ENCODE measurements at places on chromosomes 3 and 15.

DNA sequence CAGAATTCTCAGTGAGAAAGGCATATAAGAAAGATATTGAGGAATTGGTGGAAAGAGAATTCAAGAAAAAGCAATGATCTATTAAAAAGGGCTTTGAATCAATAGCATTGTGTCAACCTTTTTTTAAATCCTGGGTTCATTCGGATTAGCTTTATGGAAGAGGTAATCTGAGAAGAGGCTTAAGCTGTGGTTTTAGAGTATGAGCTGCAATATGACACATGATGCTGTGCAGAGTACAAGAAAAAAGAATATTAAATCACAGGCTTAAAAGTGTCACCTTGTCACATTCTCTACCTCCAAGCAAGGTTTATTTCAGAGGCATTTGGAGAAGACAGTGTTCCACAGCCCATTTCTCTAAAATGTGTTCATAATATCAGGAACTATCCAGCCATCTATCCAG is 128.9 kb downstream of the RTP4 start:
- DNase-seq = no peak

DNA sequence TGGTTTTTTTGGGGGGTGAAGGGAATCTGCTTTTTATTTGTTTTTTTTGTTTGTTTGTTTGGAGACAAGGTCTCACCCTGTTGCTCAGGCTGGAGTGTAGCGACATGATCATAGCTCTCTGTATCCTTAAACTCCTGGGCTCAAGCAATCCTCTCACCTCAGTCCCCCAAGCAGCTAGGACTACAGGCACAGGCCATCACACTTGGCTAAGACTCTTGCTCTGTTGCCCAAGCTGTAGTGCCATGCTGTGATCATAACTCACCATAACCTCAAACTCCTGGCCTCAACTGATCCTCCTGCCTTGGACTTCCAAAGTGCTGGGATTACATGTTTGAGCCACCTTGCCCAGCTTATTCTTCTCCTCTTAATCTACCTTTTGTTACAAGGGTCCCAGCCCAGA is 31.8 kb downstream of the GPR176 start:
- DNase-seq = no peak

GRCh38 chr3:9553021-9553947 is at the start of gene LHFPL4:
TSS of gene LHFPL4 (minus strand) at chr3:9553822. CDS start at chr3:9552679, 1,143 bp downstream.
- no peak for DNase-seq

DNA sequence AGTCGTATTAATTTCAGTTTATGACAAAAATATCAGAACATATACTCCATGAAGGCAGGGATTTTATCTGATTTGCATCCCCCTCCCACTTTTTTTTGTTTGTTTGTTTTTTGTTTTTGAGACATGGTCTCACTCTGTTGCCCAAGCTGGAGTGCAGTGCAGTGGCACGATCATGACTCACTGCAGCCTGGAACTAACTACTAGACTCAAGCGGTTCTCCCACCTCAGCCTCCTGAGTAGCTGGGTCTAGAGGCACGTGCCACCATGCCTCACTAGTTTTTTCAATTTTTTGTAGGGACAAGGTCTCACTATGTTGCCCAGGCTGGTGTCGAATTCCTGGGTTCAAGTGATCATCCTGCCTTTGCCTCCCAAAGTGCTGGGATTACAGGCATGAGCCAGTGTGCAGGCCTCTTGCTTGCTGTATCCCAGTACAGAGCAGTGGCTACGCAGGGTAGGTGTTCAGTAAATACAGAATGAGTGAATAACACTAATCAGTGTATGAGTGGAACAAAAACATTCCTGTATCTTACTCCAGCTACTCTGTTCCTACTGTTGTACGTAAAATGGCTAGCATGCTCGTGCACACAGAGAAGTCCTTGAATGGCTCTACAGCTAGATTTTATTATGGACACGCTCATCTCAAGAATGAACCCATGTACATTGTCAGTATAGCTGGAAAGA is 272.4 kb downstream of the FOXP1 start:
- no peak for DNase-seq

DNA sequence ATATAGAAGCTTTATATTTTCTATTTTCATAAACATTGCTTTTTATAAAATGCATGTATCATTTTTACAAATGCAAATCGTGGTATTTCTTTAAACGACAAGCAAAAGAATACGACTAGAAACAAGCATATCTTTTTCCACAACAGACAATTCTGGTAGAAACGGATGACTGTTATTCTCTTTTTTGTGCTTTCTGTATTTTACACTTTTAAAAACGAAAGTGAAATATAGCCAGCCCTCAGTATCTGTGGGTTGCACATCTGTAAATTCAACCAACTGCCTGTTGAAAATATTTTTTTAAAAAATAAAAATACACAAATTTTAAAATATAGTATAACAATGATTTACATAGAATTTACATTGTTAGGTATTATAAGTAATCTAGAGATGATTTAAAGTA is 61.3 kb downstream of the PRTG start:
- DNase-seq = no peak

DNA sequence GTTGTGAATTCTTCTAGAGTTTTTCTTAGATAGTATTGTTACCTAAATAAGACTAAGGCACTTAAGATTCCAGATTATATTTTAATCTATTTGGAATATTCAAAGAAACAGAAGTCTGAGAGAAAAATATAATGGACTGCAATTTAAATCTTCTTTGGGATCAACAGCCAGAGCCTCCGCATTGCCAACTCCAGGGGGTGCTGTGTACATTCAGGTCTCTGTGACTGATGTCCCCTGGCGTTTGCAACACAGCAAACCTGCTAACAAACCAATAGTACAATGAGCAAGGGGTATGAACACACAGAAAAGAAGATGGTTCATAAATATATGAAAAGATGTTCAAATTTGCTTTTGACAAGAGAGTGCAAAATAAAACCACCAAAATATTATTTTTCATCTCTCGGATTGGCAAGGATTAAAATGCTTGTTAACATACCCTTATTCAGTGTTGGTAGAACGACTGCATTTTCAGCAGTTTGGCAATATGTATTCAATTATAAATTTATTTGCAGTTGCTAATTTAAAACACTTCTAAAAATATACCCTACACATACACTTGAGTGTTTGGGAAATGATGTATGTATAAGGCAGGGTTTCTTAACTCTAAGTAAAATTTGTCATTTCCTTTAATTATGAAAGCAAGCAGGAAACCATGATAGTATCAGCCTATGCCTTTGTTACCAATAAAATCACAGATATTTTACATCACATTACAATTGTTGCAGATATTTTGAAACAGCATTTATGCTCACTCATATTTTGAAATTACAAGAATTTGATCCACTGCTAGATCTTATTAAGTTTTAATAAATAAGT is 16.1 kb upstream of the TM4SF1 start:
- DNase-seq = no peak

GRCh38 chr3:141261472-141262307 is 30.1 kb downstream of the PXYLP1 start:
- DNase-seq = no peak

DNA sequence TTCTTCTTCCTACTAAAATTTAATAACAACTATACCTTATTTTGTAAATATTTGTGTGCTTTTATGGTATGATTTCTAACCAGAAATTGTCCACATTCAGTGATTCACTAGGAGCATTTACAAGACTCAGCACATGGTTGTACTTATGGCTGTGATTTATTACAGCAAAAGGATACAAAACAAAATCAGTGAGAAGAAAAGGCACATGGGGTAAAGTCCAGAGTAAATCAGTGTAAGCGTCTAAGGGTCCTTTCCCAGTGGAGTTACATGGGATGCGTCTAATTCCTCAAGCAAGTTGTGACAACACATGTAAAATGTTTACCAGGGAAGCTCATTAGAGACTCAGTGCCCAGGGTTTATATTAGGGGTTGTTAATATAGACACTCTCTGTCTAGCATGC is 31.1 kb downstream of the RNF13 start:
- DNase-seq = no peak

GRCh38 chr3:57958642-57959422 is 49.4 kb upstream of the FLNB start:
- no peak for DNase-seq

- no peak for DNase-seq
Observed at GRCh38 chr3:157499342-157499963, 3.8 kb downstream of the VEPH1 start.

DNA sequence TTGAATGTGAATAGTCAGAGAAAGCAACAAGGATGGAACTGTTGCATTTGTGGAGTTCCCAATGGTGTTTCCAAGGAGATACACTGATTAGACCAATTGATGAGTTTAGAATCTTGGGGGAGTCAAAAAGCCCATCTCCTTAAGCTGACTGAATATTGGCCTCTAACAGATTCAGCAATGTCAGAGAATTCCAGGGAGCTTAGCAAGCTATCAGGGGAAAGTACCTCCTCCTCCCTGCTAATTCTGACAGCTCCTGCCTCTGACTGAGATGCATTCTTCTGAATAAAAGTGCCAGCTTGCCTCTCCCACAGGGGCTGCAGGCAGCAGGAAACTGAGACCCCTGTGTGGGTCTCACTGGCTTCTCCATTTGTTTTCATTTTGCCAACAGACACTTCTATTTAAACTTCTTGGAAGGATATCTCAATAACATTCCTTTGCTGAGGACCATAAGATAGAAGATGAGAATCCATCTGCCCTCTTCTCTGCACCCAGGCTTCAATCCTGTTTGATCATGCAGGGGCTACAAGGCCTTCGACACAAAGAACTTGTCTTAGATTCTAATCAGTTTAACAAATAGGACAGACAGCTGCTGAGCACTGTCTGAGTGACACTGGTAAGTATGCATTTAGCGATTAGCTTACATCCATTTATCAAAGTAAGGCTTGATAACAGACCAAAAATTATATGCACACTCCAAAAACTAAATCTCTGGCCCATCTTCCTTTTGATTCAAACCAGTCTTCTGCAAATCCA is 1080.8 kb downstream of the TUSC7 start:
- no peak for DNase-seq

- no peak for DNase-seq
Observed at GRCh38 chr3:264394-265156, 68.0 kb downstream of the CHL1 start.

GRCh38 chr3:54856271-54856670 is 71.6 kb downstream of the LRTM1 start:
- no peak for DNase-seq

- no peak for DNase-seq
Observed at GRCh38 chr15:66682865-66683264, 19.2 kb upstream of the SMAD6 start.

GRCh38 chr15:91468871-91469580 is 369.0 kb downstream of the SV2B start:
- no peak for DNase-seq

DNA sequence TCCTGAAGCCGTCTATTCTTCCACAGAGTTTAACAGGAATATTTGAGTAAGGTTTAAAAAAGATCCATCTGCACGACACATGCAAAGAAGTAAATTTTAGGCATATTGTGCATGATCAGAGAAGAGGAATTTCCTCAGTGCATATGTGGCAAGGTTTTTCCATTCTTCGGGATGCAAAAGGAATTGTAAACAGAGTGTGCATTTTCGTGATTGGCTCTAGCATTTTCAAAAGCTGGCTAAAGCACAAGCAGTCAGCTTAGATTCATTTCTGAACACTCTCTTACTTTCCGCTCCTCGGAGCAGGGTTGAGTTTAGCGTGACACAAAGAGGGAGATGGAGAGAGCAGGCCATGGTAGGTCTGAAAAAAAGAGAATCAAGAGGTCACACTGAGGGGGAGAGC is 128.2 kb downstream of the ADAMTS9 start:
- no peak for DNase-seq

- no peak for DNase-seq
Observed at GRCh38 chr15:37586976-37587375, 347.5 kb upstream of the TMCO5A start.

DNA sequence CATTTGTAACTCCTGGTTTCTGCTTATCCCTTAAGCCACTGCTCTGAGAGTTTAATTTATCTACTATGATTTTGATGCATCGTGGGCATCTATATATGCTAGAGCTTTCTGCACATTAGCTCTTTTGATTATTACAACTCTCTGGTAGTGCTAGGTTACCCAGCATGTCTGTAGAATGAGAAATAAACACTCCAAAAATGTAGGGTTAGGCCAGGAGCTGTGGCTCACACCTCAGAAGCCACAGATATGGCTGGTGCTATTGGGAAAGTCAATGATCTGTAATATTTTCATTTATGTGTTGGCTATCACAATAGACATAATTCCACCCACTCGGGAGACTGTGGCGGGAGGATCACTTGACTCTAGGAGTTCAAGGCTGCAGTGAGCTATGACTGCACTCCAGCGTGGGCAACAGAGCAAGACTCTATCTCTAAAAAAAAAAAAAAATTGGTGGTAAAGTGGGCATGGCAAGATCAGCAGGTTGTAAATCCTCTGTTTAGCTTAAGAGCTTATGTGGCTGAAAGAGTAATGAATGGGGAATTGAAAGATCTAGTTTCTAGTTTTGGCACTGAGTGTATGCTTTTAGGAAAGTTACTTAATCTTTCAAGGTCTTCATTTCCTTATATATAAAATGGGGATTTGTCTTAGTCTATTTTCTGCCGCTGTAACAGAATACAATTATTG is 6.3 kb downstream of the TIGIT start:
- no peak for DNase-seq

- DNase-seq = no peak
Observed at GRCh38 chr3:62128051-62128450, 245.3 kb downstream of the FEZF2 start.

DNA sequence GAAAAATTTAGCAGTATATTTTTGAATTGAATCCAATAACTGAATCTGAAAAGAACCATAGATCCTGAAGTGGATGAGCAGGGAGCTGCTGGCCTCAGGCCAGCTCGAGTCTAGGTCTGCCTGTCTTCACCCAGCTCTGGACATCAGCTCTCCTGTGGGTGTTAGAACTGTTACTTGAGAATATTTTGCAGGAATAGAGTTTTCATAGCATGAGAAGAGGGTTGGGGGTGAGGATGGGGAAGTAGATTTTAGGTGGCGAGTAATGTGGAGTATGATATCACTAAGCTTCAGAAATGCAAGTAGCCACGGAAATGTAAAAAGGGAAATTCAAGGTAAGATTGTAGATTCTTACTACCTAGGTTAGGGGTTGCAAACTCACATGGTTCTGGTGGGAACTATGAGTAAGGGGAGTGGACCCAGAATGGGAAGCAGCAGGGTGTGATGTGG is 6.2 kb downstream of the RAB8B start:
- no peak for DNase-seq

DNA sequence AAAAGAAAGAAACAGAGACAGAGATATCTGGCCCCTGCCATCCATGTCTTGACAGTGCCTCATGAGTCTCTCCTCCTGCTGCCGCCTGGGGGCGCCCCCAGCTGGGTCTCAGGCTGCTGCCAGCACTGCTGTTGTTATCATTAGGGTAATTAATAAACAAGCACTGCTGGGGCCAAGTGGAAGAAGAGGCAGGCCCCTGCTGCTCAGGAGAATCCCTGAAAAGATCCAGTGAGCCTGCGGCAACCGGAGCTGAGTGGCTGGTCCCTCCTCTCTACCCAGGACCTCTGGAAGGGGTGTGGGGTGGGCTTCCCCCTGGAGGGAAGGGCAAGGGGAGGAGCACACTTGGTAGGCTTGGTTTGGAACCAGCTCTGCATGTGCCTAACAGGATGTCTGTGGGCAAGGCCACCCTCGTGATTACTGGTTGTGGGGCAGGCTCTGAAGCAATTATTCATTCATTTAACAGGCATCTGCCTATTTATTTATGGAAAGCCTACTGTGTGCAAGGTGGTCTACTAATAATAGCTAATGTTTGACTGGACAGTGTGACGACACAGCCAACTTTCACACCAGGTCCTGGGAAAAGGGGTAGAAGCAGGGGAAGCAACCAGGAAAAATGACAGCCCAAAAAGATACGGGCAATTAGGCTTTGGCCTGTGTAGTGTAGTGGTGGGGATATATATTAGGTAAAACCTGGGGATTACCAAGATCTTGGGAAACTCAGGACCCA is 1.2 kb upstream of the TYRO3 start:
- peak; percentile 74 for DNase-seq

Data from activated gamma-delta T cell treated with Interleukin-2 at 50 U/mL for 16 hours (primary cell).